Kidney (tissue), 22 donors: ENCODE measurements at places on chromosomes 7 and 10. TPM values are rescaled to one million over a fixed set of nuclear protein-coding genes. Genes with fewer than 3 reads are reported as not detected.

PCLO gene
- 4.0 TPM for polyA plus RNA-seq

- H3K27ac ChIP-seq = peak overlapping the region; percentile 20
- H3K4me1 ChIP-seq = peaks cover 7% of the 10 kb centered on the region
- H3K27me3 ChIP-seq = no peaks in the 10 kb centered on the region
Measured at GRCh38 chr10:23345861-23346260, 1.3 kb upstream of the C10orf67 start.

DNA sequence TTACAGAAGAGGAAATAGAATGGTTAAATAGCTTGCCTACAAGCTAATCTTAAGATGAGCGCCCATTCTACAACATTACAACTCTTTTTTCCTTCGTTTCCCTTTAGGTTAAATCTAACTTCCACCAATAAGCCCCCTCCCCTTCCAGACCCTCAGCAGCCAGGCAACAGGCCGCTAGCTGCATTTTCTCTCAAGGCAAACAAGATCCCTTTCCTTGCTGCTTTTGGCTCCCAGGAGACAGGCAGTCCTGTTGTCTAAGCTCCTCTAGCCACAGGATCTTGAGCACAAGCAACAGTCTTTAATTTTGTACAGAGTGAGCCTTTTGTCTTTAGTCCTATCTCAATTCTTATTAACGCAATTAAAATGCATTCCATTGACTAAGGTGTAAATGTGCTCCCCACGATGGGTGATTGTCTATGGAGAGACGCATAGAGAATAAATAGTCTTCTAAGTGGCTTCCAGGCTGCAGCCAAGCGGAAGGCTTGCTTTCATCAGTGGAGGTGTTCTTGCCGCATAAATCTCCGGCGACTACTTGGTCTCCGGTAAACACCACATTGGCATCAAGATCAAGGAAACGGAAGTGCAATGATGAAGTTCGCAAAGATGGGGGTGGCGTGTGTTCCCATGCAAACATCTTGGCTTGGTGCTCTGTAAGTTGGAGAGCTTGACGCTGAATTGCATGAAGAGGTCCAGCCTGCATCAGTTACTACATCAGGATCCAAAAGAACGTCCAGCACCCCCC is 181.9 kb upstream of the LYZL2 start:
- H3K4me1 ChIP-seq = peaks cover 22% of the 10 kb centered on the region
- no peak overlapping the region for H3K4me3 ChIP-seq
- no peak overlapping the region for H3K27ac ChIP-seq
- DNase-seq = no peak
- H3K27me3 ChIP-seq = no peaks in the 10 kb centered on the region

DNA sequence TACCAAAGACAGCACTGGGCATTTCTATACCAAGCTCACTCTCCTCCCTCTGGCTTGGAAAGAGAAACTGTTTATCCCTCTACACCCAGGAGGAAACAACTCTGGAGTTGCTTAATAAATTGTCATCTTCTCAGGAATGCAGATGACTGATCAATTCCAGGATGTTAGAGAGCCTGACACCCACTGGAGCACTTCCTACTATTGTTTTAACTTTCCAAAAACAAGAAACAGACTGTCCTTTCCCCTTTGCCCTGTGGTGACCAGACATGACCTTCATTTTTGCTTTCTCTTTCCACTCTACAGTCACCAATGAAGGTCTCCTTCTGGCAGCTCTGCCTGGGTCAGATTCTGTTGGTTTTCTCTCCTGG is 19.6 kb downstream of the GIMAP4 start:
- no peaks in the 10 kb centered on the region for H3K36me3 ChIP-seq
- peak overlapping the region; percentile 75 for H3K27ac ChIP-seq
- no peaks in the 10 kb centered on the region for H3K27me3 ChIP-seq
- H3K4me1 ChIP-seq = no peaks in the 10 kb centered on the region
- H3K4me3 ChIP-seq = no peak overlapping the region
- no peak for DNase-seq

METTL27 gene
- 12.9 TPM for polyA plus RNA-seq

STOX1 gene
- polyA plus RNA-seq = 1.5 TPM

DNA sequence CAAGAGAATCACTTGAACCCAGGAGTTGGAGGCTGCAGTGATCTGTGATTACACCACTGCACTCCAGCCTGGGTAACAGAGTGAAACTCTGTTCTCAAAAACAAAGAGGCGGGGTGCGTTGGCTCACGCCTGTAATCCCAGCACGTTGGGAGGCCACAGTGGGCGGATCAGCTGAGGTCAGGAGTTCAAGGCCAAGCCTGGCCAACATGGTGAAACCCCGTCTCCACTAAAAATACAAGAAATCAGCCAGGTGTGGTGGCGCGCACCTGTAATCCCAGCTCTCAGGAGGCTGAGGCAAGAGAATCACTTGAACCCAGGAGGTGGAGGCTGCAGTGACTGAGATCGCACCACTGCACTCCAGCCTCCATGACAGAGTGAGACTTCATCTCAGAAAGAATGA is 42.4 kb upstream of the NCAPG2 start:
- peaks cover 19% of the 10 kb centered on the region for H3K36me3 ChIP-seq
- H3K27ac ChIP-seq = no peak overlapping the region
- no peak for DNase-seq
- no peaks in the 10 kb centered on the region for H3K4me1 ChIP-seq
- H3K27me3 ChIP-seq = no peaks in the 10 kb centered on the region
- H3K4me3 ChIP-seq = no peak overlapping the region

- no peaks in the 10 kb centered on the region for H3K4me1 ChIP-seq
- no peak for DNase-seq
- no peak overlapping the region for H3K4me3 ChIP-seq
- no peak overlapping the region for H3K27ac ChIP-seq
- H3K27me3 ChIP-seq = no peaks in the 10 kb centered on the region
- H3K36me3 ChIP-seq = no peaks in the 10 kb centered on the region
Measured at GRCh38 chr7:84190016-84190705, 4.4 kb downstream of the SEMA3A start.

- no peak overlapping the region for H3K4me3 ChIP-seq
- H3K36me3 ChIP-seq = no peaks in the 10 kb centered on the region
- H3K27ac ChIP-seq = no peak overlapping the region
- no peaks in the 10 kb centered on the region for H3K27me3 ChIP-seq
Measured at GRCh38 chr7:131312838-131313237, 14.8 kb upstream of the MKLN1 start.

DNA sequence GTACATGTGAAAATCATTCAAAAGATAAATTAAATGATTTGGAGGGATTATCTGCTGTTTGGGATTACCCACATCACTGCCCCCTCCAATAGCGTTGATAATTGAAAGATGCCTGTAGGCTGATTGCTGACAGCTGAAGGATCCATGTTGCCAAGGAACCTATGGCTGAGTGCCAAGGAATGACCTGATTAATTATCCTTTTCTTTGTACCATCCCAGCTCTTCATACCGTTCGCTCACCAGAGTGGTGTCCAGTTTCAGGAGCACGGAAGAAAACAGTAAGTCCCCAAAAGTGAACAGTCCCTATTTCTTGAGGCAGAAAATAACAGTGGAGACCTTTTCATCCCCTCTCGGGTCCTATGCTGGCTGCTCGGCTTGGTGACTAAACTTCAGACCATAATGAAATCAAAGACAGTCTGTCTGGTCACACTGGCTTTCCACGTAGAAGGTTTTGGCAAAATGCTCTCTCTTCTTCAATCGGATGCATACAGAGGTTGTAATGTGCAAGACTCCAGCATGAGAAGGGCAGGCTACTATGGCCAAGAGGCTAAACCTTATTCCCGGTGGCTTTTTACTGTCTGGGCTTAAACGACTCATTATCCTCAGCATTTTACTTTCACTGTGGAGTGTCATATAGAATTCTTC is 108.8 kb downstream of the SPAG6 start:
- H3K27ac ChIP-seq = no peak overlapping the region
- H3K36me3 ChIP-seq = no peaks in the 10 kb centered on the region
- DNase-seq = no peak
- no peaks in the 10 kb centered on the region for H3K27me3 ChIP-seq
- H3K4me3 ChIP-seq = no peak overlapping the region

PPP1R3C gene
- 13.6 TPM for polyA plus RNA-seq

- DNase-seq = peak; percentile 30
- no peaks in the 10 kb centered on the region for H3K36me3 ChIP-seq
- no peak overlapping the region for H3K27ac ChIP-seq
- no peaks in the 10 kb centered on the region for H3K4me1 ChIP-seq
- H3K4me3 ChIP-seq = no peak overlapping the region
Measured at GRCh38 chr10:88820748-88821401, 18.3 kb downstream of the LIPM start.

SSC4D gene
- 12.9 TPM for polyA plus RNA-seq

DNA sequence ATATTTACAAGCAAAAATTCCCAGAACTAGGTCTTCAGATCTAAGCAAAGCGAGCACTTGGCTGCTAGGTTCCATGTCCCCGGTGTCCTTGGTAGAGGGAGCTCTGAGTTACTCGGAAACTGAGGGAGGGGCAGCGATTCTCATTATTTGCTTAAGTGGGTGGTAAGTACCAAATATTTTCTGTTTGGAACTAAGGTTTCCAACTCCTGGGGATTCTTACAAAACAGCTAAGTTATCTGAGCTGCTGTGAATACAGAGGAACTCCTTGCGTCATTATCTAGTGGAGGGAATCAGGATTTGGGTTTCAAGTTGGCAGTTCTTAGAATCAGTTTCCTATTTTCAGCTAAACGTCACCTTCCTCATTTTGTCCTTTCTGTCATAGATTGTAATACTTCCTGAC is 76.8 kb upstream of the IKZF1 start:
- H3K27ac ChIP-seq = no peak overlapping the region
- no peaks in the 10 kb centered on the region for H3K27me3 ChIP-seq
- no peaks in the 10 kb centered on the region for H3K36me3 ChIP-seq

GJD4 gene
- polyA plus RNA-seq = not detected

GRCh38 chr10:71244431-71245419 is 32.4 kb downstream of the UNC5B start:
- H3K4me1 ChIP-seq = peaks cover 67% of the 10 kb centered on the region
- peak; percentile 86 for DNase-seq
- no peaks in the 10 kb centered on the region for H3K27me3 ChIP-seq

DNA sequence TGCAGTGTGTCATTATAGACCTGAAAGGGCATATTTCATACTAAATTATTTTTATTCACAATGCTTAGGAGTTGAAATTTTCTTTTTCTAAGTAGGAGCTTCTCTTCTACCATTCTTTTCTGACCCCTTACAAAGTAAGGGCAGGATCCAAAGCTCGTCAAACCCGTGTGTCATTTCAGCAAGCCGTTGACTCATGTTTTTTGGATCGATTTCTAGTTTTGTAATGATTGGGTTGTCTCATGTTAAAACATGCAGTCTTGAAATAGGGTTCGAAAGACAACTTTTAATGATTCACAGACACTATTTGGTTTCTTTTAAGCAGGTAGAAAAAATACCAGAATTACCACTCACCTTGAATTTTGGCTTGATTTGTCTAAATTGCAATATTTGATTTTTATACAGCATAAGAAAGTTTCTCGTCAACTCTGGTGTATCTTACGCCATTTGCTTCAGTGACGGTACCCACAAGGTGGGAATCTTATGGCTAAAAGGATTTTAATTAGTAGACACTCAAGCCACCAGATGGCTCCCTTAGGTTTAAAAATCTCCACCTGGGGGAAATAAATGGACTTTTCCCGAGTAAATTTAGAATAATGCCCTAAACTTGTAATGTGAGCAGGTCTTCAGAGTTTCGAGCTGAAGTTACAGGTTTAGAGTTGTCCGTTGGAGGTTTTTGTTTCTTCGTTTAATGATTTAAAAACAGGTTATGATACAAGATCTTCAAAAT is 283.4 kb downstream of the CCDC3 start:
- H3K36me3 ChIP-seq = no peaks in the 10 kb centered on the region
- no peak overlapping the region for H3K4me3 ChIP-seq
- H3K27me3 ChIP-seq = no peaks in the 10 kb centered on the region
- no peak for DNase-seq

DNA sequence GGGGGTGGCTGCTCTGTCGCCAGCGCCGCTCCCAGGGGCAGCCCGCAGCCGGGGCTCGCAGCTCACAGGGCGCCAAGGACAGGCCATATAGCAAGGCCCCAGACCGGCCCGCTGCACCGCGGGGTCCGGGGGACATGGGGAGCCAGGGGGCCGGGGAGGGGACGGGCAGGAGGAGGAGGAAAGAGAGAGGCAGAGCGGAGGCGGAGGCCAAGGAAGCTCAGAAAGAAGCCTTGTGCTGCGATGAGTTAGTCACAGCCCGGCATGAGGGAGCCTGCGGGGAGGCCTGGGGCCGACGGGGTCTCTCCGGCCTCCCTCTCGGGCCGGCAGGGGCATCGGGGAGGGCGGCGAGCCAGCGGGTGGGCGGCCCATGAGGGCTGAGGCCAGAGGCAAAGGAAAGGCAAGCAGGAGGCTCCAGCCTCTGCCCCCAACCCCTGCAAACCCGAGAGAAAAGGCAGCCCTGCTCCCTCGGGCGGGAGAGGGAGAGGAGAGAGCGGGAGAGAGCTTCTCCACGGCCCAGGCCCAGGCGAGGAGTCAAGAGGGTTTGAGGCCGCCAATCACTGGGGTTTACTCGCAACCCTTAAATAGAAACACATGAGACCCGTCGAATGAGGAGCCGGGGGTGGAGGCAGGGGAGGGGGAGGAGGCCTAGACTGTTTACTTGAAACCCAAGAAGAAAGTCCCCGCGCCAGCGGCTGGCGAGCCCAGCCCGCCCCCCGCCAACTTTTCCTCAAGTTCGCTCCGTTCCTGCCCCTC is 167.9 kb downstream of the NEURL1 start:
- H3K4me3 ChIP-seq = peak overlapping the region; percentile 26
- no peaks in the 10 kb centered on the region for H3K27me3 ChIP-seq
- peak overlapping the region; percentile 89 for H3K27ac ChIP-seq
- H3K4me1 ChIP-seq = peaks cover 5% of the 10 kb centered on the region
- peak; percentile 94 for DNase-seq
- H3K36me3 ChIP-seq = no peaks in the 10 kb centered on the region

GRCh38 chr7:11768263-11768662 is 63.7 kb downstream of the THSD7A start:
- H3K36me3 ChIP-seq = no peaks in the 10 kb centered on the region
- H3K27ac ChIP-seq = no peak overlapping the region
- no peak overlapping the region for H3K4me3 ChIP-seq
- H3K27me3 ChIP-seq = no peaks in the 10 kb centered on the region

- H3K27ac ChIP-seq = no peak overlapping the region
- H3K36me3 ChIP-seq = no peaks in the 10 kb centered on the region
- DNase-seq = peak; percentile 34
- no peaks in the 10 kb centered on the region for H3K4me1 ChIP-seq
- peaks cover 3% of the 10 kb centered on the region for H3K27me3 ChIP-seq
Measured at GRCh38 chr10:11869219-11869618, 46.1 kb downstream of the PROSER2 start.

SLC13A1 gene
- polyA plus RNA-seq = 17.0 TPM

DNA sequence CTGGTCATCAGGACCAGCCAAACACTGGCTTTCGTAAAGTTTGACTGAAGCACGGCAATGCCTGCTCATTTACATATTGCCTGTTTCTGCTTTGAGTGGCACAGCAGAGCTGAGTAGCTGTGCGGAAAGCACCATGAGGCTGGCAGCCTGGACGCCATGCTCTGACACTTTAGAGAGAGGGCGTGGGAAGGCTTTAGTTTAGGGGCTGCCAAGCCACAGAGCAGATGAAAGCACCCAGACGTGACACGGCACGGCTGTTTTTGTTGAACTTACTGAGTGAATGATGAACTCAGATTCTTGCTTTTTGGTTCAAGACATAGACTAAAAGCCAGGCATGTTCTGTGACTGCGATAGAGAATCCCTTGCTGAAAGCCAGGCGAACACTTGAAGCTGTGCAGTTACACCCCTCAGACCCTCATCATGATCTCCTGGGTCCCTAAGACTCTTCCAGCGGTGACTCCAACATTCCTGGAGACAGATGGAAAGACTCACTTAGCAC is 182.1 kb downstream of the ZMYND11 start:
- H3K4me3 ChIP-seq = no peak overlapping the region
- no peak overlapping the region for H3K27ac ChIP-seq
- DNase-seq = peak; percentile 79
- H3K4me1 ChIP-seq = peaks cover 3% of the 10 kb centered on the region
- H3K36me3 ChIP-seq = peaks cover 3% of the 10 kb centered on the region

GRCh38 chr10:24617771-24618396 is 105.8 kb downstream of the ARHGAP21 start:
- no peak overlapping the region for H3K4me3 ChIP-seq
- peaks cover 2% of the 10 kb centered on the region for H3K36me3 ChIP-seq
- no peaks in the 10 kb centered on the region for H3K4me1 ChIP-seq
- peak; percentile 33 for DNase-seq

ATG9B gene
- polyA plus RNA-seq = 0.19 TPM

LRRC18 gene
- polyA plus RNA-seq = not detected
